ENCODE measurements at places on chromosomes 3 and 15.

GRCh38 chr3:138726946-138727730, 107.6 kb downstream of the PIK3CB start:
- DNase-seq, result no peak

DNA sequence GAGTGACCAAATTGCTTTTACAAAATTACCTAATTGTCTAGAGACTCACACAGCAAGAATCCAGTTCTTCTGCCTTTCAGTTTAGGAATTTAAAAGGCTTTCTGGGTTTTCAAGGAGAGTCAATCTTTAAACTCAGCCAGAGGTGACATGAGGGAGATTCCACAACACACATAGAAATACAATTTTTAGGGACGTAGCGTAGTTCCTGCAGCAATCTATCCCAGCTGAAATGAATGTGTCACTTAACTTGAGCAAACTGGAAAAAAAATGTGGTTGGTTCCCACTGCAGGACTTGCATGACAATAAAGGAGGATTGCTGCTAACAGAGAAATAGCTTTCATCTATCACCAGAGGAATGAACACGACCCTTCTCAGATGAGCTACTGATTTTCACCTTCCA, 269.7 kb downstream of the OTOL1 start:
- no peak for DNase-seq

- no peak for DNase-seq
Measured at GRCh38 chr3:89859757-89860156, 752.3 kb downstream of the EPHA3 start.

DNA sequence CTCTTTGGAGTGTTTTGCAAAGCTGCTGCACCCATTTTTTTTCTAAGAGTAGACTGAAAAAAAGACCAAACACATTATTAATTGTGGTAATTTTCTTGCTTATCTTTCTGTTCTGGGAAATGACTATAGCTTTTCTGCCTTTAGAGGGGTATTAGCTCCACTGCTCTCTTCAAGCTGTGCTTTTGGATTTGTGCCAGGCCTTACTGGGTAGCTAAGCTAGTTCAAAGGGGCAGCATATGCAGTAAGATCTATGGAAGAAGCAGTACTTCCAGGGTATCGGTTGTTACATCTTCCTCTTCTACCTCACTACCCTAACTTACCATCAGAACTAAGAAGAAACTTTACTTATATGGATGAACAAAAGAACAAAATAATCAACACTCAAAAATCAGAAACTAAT, 28.7 kb upstream of the ARIH1 start:
- no peak for DNase-seq

DNA sequence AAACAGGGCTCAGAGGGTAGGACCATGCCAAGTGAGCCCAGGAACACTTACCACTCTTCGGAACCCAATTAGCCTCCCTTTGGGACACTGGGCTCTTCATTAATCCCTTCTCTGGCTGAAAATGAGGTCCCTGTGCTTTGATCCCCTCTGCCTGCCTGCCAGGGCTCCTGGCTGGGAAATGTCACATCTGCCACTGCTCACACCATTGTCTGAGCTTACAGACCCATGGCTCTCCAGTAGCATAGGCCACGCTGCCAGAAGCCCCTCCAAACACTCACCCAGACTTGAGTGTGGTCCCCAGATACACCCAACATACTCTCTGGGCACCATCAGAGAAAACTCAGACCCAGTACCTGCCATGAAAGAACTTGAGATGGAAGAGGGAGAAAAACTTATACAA, 287.3 kb downstream of the XXYLT1 start:
- no peak for DNase-seq

DNA sequence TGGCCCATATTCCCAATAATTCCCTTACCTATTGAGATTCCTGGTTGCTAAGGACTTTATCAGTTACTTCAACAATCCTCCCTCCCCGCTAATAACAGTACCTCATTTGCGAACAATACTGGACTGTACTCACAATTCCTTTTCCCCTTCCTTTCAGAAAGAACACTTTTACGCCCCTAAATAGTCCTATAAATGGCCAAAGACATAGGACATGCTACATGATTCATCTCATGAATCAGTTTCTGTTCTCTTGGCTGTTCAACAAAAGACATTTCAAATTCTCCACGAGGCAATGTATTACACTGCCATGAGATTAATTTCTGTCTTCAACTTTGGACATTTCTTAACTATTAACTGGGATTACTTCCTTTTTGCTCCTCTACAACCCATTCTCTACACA, 264.4 kb downstream of the TIGIT start:
- no peak for DNase-seq

DNA sequence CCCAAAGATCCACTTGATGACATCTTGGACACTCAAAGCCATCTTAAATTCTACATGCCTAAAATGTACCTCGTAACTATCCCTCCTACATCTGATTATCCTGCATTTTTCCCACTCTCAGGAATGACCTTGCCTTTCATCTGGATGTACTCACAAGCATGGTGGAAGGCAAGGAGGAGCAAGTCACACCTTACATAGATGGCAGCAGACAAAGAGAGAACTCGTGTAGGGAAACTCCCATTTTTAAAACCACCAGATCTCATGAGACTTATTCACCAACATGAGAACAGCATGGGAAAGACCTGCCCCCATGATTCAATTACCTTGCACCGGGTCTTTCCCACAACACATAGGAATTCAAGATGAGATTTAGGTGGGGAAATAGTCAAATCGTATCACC, 616.0 kb downstream of the MCTP2 start:
- no peak for DNase-seq

GRCh38 chr3:139836698-139837464, 98.1 kb upstream of the CLSTN2 start:
- no peak for DNase-seq

- no peak for DNase-seq
Measured at GRCh38 chr3:118501152-118501551, 533.5 kb downstream of the IGSF11 start.

DNA sequence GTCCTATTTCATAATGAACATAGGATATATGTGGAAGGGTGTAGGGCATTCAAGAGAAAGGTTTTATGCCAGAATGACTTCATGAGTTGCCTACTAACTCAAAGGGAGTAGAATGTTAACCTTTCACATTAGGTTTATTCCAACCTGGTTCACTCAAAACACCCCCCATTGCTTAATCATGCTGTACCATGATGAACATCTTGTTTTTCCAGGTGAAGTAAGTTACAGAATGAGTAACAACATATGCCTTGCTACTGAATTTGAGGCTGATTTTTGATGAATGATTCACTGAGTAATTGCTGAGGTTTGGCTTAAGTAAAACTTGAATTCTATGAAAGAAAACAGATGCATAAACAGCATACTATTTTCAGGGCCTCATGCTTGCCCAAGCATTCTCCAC, 5.9 kb upstream of the CLDN16 start:
- DNase-seq, result no peak

GRCh38 chr3:126295407-126295939, 61.7 kb downstream of the KLF15 start:
- no peak for DNase-seq

Data from activated CD4-positive, alpha-beta T cell treated with anti-CD3 and anti-CD28 coated beads for 48 hours (primary cell).